ENCODE measurements at places on chromosomes 5 and 9.

GRCh38 chr9:95132366-95133324 lies 184.9 kb downstream of the FANCC start:
- DNase-seq, result no peak

DNA sequence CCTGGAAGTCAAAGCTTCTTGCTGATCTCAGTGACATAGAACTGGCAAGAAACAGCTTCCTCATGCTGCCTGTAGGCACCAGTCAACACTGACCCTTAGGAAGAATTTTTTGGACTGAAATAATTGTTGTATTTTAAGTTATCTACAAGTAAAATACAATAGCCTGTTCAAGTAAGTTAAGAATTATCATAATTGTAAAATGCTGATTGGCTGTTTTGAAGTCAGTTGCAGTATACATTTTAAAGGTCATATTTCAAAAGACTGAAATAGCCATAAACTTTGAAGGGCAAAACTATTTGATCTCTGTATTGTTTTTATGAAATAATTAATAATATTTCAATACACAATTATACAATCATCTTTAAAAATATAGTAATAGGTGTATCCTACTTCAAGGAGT lies 794.9 kb downstream of the MAT2B start:
- DNase-seq, result no peak

DNA sequence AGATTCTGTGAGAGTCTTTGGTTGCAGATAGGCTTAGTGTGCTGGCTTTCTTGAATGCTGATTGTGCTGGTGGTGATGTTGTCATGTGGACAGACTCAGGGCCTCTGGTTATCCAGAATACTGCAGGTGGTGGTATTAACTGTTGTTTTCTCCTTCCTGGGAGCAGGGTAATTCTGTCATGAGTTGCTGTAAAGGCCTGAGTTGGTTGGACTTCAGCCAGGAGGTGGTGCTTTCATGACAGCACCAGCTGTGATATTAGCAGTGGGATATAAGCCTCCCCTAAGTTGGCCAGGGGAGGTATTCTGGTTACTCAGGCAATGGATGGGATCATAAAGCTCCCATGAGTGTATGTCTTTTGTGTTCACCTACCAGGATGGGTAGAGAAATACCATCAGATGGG lies 16.4 kb upstream of the RNF180 start:
- DNase-seq, result no peak

DNA sequence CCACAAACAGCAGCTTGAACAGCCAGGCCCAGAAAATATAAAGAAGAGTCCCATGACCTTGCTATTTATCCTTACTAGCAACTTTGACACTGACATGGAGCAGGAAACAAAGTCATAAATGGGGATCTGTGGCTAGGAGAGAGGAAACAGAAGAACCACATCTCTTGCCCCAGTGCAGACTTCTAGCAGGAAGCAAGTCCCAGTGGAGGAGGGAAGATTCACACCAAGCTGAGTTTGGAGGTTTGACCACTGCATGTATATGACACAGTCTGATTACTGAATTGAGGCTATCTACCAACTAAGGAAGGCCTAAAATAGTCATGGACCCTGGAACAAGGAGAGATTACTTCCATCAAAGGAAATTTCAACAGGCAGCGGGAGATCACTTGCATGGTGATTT lies 51.4 kb downstream of the CDH6 start:
- no peak for DNase-seq

- DNase-seq, result no peak
Observed at GRCh38 chr5:173396311-173396993, 68.2 kb upstream of the STC2 start.

GRCh38 chr9:98225015-98225442 lies 30.4 kb downstream of the TBC1D2 start:
- no peak for DNase-seq

All from stimulated activated CD8-positive, alpha-beta memory T cell treated with anti-CD3 and anti-CD28 coated beads, Interleukin-12 subunit alpha, Interleukin-12 subunit beta, amount 100 ng/mL, for 4 hours (primary cell).